ENCODE measurements at places on chromosomes 4 and X.
A peak's percentile ranks its signal among the peaks of the same experiment; 100 is the strongest.

DNA sequence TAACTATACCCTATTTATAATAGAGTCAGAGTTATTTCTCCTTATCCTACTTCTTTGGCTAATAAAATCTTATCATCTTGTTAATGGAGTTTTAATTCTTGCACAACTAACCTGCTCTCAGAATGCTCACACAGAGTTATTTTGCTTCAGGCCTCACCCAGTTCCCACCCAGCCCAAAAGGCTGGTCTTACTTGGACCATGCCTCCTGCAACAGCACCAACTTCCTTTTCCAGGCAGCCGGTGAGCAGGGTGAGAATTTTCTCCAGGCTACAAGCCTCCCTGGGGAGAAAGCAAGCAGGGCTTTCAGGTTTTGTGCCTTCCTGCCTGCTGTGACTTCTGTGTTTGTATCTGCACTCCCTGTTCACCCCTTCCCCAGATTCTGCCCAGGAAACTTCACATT, 29.1 kb upstream of the BANK1 start:
- DNase-seq = no peak

DNA sequence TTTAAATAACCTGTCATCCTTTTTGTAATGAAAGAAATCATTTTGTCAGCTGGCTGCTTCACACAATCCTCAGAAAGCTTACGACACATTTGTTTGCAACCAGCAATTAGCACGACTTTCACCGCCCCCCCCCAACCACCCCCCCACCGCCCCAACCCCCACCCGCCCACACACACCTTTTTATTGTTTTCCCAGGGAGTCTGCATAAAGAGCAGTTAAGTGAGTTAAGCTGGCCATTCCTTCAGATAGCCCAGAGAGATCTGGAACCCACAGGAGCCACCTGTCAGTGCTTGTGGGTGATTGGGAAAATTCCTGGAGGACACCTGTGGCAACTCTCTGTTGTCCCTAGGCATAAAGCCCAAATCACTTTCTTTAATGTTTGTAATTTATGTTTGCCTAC, 175.7 kb upstream of the FMR1 start:
- no peak for DNase-seq

DNA sequence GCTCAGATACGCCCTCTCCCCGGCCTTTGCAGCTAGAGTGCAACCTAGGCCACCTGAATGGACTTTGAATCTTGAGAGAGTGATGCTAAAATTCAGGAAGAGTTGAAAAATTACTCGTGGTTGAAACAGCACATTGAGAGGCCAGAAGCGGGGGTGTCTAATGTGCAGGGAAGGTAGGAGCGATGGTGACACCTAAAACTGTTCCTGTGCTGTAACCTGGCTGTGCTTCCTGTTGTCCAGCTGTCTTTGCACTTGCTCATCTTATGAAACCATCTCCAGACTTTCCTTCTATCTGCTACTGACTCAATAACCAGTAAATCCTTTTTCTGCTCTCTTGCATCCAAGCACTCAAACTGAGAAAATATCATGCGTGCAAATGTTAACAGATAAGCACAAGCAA, 106.4 kb upstream of the RPS6KA3 start:
- DNase-seq = no peak

DNA sequence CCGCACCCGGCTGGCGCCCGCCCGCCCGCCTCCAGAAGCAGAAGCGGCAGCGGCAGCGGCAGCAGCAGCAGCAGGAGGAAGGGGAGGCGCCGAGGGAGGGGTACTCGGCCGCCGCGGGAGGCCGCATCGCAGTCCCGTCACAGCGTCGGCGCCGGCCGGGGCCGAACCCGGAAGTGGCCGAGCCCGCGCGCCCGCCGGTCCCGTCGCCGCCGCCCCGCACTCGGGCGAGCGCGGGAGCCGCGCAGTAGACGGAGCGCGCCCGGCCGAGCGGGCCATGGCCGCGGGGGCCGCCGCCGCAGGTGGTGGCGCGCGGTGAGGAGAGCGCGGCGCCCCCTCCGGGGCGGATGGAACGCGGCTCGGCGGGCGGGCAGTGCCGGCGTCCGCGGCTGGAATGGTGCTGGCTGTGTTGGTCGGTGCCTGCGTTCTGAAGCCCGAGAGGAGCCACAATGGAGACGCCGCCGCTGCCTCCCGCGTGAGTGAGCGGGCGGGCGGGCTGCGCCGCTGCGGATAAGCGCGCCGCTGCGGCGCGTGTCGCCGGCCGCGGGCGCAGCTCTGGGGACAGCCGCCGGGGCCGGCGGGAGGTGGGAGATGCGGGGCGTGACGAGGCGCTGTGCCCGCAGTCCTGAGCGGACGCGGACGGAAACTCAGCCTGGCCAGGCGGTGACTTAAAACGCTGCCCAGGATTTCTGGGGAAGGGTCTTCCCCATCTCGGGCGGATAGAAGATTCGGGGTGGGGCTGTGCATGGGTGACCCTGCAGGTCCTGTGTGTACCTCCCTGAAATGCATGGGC, at the start of gene KLHL2:
Gene KLHL2 (plus strand): TSS at position 131 of the 790 bp plus-strand sequence. CDS start 316 bp downstream, at position 447.
- DNase-seq = peak; percentile 47

GRCh38 chr4:183337833-183338232, 15.6 kb upstream of the CLDN24 start:
- DNase-seq = no peak

GRCh38 chrX:18607966-18608365, 63.9 kb downstream of the RS1 start:
- no peak for DNase-seq

DNA sequence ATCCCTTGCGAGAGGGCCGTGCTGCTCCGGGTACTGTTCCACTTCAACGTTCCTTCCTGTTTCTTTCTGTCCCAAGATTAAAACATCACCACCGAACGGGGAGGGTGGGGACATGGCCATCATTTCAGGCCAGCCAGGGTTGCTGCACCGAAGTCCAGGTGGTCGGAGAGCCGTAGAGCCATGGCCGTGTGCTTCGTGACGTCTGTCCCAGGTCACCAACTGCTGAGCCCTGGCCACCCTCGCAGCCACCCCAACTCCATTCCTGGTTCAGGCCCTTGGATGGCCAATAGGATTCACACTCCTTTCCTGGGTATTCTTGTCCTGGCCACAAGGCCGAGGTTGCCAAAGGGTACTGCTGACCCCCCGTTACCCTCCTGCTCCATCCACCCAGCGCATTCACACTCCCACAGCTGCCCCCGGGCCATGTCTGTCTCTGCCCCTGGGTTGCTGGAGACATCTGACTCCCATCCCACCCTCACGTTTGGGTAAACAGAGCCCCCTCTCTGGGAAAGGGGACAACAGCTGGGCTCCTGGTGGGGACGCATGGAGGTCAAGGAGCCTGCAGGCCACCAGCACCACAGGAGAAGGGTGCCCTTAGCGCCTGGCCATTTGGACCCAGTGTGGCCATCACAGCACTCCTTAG, 103.2 kb downstream of the HMX1 start:
- DNase-seq = no peak

DNA sequence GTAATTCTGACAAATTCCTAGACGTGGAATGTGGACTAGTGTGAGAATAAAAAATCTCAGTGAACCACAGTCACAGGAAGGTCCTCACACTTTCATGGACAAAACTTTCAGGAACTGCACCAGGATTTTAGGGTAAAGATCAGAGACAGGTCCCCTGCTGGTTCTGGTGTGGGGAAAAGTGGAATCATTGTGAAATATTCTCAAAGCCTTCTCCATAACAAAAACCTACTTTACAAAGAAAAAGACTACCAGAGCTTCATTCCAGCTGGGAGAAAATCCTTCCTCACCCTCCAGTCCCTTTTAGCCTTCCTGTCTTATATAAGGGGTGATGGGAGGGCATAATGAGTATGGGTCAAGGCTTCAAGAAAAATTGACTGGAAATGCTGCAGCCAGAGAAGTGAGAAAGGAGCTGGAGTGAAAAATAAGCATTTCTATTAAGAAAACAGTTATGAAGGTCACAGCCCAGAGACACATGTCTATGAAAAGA, 325.8 kb downstream of the ARAP2 start:
- DNase-seq = no peak

- no peak for DNase-seq
Observed at GRCh38 chr4:21991050-21991449, 42.5 kb upstream of the KCNIP4 start.

GRCh38 chr4:188162698-188163097, 23.5 kb downstream of the TRIML1 start:
- no peak for DNase-seq

DNA sequence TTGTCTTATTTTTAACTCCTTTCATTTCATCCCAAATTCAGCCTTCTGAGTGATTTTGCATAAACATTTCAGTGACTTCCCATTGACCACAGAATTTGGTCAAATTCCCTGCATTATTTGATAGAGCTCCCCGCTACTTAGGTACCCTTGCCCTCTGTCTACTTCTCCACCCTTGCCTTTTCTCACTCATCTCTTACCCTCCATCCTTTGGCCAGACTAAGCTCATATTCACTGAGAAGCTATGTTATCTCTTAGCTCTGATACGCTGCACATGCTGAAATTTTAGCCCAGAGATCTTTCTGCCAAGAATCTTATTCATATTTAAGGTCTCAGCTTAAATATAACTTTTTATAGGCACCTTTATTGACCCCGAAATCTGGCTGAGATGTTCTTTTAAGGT, 1031.9 kb downstream of the ADGRL3 start:
- no peak for DNase-seq

Measured in T-cell (primary cell).